ENCODE measurements at places on chromosomes 5 and 9.

DNA sequence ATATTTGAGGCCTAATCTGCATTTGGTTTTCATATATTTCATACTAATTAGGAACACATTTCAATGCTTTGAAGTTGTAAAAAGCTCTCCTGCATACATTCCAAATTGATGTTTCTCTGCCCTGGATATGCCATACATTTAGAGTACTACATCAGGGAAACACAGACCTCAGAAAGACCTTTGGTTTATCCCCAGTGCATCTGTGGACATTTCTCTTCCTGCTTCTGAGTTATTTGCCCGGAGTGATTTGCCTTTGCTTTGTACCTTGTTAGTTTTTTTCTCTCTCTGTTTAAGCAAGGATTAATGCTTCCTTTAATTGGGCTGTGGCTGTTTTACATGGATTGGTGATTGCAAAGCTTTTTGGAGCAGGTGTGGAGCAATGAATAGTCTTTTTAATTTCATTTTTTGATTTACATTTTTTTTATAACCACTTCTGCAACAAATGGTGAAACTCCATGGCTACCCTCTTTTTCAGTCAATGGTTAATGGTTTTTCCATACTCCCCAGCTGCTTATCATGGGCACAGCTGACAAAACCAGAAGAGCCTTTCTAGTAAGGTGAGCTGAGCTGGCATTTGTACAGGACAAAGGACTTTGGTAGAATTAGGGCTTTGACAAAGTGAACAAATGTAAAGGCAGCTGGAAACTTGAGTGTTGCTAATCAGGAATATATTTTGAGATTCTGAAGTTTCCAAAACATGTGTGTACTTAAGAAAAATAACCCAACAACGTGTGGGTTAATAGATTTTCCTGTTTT, 54.2 kb downstream of the ZSWIM6 start:
- DNase-seq: no peak

GRCh38 chr5:52560366-52560765, 227.3 kb upstream of the ITGA1 start:
- DNase-seq: no peak

DNA sequence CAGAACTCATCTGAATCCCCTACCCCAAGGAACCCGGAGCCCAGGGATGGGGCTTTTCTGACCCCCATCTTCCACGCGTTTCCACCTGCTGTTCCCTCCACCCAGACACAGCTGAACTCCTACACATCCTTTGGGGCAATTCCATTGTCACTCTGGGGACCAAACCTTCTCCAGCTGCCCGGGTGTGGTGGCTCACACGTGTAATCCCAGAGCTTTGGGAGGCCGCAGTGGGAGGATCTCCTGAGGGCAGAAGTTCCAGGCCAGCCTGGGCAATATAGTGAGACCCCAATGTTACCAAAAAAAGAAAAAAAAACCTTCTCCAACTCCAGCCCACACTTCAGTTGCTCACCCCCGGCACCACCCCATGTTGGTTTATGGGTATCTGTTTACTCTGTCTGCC, 8.1 kb downstream of the EPB41L4B start:
- no peak for DNase-seq

- DNase-seq: peak; percentile 77
These were observed 606 bp downstream of the EEIG1 start for GRCh38 chr9:127980060-127980705.

DNA sequence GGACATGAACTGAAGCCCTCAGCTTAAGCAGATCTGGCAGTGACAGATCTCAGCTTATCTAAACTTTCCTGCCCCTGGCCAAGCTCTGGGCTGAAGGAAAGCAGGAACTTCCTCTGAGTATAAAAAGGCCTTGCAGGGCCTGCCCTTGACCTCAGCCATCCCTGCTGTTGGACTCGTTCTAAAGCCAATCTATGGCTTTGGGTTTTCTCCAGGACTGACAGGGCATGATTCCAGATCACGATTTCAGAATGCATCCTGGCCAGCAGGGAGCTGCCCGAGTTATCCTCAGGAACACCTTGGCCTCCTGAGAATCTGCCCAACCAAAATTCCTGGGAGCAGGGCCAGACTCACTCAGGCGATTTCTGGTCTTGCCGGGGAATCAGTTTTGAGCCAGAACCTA, 502.7 kb downstream of the TLE4 start:
- no peak for DNase-seq

GRCh38 chr5:21237461-21237860, 1249.5 kb upstream of the CDH18 start:
- DNase-seq: no peak

GRCh38 chr5:58363461-58364249, 96.2 kb downstream of the PLK2 start:
- DNase-seq: no peak

DNA sequence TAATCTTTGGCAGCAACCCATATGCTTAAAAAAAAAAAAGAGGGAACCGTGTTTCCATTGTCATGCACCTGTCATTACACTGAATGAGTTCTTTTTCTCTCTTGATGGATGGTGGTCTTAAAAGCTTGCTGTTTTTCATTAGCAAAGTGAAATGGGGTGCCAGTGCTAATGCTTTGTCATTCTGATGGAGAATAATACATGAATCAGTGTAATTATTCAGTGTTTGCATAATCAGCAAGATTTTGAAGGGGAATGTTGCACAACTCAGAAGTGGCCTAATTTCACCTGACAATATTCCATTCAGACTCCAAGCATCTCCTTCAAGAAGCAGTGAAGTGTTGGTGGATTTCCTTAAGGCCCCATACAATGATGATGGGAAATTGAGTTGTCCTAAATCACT, 38.1 kb downstream of the MAP1B start:
- no peak for DNase-seq

DNA sequence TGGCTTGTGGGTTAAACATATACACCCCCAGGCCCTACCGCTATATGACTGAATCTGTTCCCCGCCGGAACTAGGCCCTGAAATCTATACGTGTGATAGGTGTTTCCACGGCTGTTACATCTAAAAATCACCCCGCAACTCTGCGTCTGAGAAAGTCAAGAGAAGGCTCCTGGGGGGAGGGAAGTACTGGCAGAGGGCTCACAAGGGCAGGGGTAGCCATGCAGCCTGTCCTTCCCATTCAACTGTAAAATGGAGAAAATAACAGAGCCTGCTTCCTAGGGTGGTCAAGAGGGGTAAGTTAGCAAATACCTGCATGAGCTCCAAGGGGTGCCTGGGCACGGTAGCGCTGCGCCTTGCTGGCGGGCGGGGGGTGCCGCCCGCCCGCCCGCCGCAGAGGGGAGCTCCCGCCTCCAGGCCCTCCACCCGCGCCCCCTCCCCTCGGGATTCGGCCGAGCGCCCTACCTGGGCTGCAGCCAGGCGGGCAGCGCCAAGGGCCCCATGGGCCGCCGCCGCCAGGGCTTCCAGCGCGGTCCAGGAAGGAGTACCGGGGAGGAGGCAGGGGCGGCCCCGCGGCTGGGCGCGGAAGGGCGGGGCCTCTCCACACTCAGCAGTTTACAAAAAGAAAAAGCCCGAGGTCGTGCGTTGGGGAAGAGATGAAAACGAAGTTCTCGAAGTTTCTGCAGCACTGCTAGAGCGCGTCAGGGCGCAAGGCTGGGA, at the start of gene HACD4:
TSS of gene HACD4 (minus strand) at position 550 of the 717 bp plus-strand sequence. CDS start at position 500, 50 bp downstream.
- DNase-seq: peak; percentile 49

DNA sequence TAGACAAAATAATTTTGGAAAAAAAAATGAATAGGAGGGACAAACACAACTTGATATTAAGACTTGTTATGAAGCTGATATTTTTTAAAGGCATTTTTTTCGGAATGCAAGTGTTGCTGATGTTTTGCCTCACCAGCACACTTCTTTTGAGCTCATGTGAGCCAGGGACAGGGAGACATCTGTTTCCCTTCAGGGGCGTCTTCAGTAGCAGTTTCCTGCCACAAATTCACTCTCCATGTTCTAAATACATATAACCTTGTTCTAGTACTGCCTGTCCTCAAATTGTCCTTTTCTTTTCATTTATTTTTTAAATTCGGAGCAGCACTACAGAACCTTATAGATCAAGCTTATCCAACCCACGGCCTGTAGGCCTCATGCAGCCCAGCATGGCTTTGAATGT, 316.0 kb upstream of the PAPPA start:
- DNase-seq: no peak

DNA sequence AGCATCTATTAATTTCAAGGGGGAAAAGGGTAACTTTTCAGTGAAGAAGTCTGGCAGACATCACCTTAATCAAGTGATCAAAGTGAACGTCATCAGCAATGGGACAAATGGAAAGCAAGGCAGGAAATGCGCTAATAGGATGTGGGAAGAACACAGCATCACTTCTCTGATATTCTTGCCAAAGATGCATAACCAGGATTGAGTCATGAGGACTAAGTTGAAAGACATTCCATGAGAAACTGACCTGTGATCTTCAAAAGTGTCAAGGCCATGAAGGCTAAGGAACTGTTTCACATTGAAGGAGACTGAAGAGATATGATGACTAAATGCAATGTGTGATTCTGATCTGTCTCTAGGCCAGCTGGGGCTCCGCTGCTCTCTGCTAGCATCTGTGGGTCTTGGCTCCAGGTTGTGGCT, 92.9 kb downstream of the NDFIP1 start:
- DNase-seq: no peak

- no peak for DNase-seq
These were observed 56.9 kb upstream of the SARDH start for GRCh38 chr9:133795049-133795448.

- peak; percentile 11 for DNase-seq
These were observed 20.7 kb downstream of the NLN start for GRCh38 chr5:65742565-65743231.

DNA sequence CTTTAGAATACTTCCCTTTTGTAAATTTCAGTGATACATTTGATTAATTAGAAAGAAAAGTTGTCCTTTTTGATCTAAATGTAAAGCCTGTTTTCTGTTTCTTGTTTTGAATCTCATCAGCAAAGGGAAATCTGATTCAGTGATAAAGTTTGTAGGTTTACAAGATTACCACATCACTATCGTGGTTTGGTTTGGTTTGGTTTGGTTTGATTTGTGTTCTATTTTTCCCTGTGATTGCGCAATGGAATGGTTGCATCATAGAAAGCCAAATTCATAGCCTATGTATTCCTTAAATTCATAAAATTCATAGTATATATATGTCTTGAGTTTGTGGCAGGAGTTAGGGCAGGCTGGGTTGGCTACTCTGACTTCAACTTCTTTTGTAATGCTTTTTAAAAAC, 15.2 kb downstream of the SRFBP1 start:
- DNase-seq: no peak

GRCh38 chr9:13555989-13556500, 276.6 kb upstream of the MPDZ start:
- DNase-seq: no peak

DNA sequence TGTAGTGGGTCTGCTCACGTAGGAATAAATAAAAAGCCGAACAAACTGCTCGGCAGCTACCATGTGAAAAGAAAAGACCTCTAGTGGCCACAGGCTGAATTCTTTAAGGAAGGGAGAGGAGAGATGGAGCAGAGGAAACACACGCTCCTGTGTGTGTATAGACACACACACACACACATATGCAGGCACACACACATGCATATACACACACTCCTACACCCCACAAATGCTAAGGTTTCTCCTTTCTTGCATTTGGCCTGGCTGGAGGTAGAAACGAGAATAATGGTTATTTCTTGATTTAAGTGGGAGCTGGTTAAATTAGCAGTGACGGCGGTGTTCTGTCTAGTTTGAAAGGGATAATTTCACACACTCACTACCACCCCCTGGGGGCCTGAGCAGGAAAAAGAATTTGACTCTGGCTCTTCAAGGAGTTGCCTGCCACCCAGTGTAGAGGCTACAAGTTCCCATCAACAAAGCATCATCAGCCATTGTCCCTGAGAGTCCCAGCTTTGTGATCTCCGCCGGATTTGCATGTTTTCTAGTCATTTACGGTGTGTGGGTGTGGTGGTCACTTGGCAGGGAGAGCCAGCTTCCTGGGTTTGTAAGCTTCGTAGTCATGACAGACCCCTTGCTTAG, at the start of gene INSYN2B:
TSS of gene INSYN2B (minus strand) at position 78 of the 636 bp plus-strand sequence. CDS start 96,597 bp downstream, outside the sequence.
- no peak for DNase-seq

DNA sequence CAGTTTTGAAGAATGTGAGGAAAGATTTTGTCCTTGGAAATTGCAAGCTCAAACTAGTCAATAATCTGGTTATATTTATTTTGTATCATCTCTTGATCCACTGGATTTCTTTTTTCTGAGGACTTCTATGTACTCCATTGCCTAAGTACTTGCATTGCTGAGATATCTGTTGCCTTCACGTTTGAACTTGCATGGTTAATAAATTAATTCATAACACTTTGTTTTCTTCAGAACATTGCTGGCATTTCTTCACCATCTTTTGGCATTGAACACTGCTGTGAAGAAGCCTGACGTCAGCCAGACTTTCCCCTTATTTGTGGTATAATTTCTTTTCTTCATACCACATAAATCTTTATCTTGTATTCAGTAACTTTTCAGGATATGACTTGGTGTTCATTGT, 246.0 kb upstream of the KIF2A start:
- no peak for DNase-seq

DNA sequence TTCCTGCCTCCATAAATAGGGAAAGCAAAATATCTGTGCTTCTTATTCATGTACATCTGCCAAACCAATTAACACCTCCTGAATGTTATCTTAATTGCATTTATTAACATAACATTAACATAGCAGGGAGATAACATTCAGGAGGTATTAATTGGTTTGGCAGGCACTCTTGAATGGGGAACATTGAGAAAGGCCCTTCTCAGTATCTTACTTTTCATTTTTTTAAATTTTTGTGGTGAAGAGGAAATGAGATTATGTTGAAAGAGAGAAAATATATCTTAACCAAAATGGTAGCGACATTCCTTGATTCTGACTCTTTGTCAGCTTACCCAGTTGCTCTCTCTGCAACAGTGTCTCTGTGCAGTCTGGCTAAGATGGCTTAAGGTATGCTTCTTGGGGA, 100.4 kb upstream of the TLE1 start:
- DNase-seq: no peak

DNA sequence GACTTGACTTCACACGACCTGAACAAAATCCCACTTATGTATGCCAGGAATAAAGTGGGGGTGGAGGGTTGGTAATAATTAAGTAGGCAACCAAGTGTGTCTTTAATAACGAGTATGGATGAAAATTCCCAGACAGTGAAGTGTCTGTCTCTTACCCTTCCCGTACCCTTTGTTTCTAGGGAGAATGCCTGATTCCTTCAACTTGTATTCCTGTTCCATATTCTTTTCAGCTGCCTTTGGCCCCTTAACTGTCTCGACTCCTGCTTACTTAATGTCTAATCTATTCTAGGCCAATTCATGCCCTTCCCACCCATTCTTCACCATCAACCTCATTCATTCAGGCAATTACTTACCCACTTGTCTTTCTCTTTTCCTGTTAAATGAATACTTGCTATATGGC, 380.5 kb downstream of the RAB3C start:
- no peak for DNase-seq
